PC-9 (cell line): ENCODE measurements at places on chromosomes 16 and 17. TPM values are rescaled to one million over a fixed set of nuclear protein-coding genes. Genes with fewer than 3 reads are reported as not detected.

GAA gene
- 86.9 and 126 TPM in 2 replicates for total RNA-seq

ITGB3 gene
- 0.31 and 0.50 TPM in 2 replicates for total RNA-seq

- DNase-seq = no peak
Observed at GRCh38 chr17:69723741-69724140, 309.2 kb downstream of the MAP2K6 start.

DNA sequence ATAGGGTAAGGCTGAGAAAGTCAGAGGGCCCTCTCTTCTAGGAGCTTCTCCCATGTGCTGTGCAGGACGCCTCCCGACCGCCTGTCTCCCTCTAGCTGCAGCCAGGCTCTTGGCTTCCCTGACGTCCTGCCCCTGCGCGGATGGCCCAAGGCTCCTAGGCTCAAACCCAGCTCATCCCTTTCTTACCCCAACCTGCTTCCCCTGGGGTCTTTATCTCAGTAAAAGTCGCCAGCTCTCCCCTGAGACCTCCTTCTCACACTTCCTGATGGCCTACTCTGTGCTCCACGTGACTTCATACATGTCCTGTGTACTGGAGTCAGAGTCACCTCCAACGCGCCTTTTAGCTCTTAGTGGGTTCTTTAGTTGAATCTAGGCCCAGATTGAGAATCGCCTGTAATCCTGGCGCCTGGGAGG is 1.1 kb upstream of the ZNF747 start:
- DNase-seq = peak; percentile 61

- DNase-seq = no peak
Observed at GRCh38 chr16:79535130-79535529, 65.4 kb downstream of the MAF start.

- no peak for DNase-seq
Observed at GRCh38 chr16:80517846-80518245, 22.9 kb upstream of the DYNLRB2 start.

GRCh38 chr17:311119-311782 is 41.4 kb downstream of the RPH3AL start:
- peak; percentile 16 for DNase-seq

DNA sequence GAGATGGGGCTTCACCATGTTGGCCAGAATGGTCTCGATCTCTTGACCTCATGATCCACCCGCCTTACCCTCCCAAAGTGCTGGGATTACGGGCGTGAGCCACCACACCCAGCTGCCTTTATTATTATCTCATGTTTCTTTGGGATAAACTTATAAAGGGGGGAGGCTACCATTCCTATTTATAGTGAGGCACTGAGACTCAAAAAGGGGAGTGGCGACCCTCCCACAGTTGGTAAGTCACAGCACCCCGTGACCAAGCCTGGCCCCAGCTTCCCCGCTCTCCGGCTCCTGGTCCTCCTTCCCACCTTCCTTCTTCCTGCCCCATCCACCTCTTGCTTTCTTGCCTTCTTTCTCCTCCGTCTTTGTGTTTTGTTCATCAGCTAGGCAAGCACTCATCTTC is 5.2 kb downstream of the MYH3 start:
- DNase-seq = no peak

DNA sequence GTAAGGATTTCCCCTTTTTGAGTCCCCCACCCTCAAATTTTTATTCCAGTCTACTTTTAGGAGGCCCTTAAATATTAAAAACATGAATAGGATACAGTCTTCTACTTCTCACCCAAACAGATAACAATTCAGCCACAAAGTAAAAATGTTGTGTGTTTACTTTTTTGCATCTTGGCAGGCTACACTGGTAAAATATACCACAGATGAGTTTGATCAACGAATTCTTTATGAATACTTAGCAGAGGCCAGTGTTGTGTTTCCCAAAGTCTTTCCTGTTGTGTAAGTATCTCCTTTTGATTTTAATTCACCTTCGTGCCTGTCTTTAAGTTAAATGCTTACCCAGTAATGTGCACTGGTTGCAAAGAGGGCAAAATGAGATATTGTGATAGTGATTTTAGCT is 34.4 kb upstream of the RAB11FIP4 start:
- no peak for DNase-seq

DNA sequence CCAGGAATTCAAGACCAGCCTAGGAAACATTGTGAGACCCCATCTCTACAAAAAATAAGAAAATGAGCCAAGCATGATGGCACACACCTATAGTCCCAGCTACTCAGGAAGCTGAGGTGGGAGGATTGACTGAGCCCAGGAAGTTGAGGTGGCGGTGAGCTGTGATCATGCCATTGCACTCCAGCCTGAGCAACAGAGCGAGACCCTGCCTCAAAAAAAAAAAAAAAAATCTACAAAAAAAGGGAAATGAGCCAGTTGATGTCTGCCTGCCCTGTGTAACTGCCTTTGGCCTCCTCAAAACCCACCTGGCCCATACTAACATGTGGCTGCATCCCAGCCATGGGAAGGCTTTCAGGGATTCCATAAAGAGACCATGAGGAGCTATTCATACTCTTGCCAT is 4.5 kb downstream of the RANBP10 start:
- DNase-seq = no peak

SLC12A3 gene
- 0.26 and 0.70 TPM in 2 replicates for total RNA-seq

- DNase-seq = no peak
Observed at GRCh38 chr16:63890081-63890480, 1231.8 kb downstream of the CDH11 start.

GRCh38 chr17:50562242-50563091 is 2.0 kb downstream of the CACNA1G start:
- DNase-seq = no peak

CAMKK1 gene
- total RNA-seq = 16.3 and 19.5 TPM in 2 replicates

DNA sequence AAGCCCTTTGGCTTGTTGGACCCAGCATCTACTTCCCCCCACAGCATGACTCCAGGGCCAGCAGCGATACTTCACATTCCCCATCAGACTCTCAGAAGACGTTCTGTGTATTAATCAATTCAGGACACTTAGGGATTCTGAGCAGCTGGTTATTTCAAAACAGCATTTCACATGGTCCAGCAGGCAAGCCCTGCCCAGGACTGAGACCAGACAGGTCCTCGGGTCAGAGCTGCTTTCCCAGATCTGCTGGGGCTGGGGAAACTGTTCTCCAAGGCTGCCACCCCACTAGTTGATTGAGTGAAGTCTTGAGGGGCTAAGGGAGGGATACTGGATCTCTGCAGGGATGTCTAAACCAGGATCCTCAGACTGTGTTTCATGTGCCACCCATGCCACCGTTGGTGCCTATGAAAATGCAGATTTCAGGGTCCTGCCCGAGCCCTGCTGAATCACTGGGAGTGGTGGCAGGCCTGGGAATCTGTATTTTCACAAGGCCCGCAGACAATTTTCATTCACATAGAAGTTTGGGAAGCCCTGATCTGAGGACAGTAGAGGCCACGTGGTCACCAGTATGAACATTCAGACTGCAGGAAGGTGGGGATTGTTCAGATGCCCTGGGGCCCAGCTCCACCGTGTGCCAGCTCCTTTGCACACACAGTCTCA is 40.6 kb upstream of the CDH5 start:
- DNase-seq = no peak

DNA sequence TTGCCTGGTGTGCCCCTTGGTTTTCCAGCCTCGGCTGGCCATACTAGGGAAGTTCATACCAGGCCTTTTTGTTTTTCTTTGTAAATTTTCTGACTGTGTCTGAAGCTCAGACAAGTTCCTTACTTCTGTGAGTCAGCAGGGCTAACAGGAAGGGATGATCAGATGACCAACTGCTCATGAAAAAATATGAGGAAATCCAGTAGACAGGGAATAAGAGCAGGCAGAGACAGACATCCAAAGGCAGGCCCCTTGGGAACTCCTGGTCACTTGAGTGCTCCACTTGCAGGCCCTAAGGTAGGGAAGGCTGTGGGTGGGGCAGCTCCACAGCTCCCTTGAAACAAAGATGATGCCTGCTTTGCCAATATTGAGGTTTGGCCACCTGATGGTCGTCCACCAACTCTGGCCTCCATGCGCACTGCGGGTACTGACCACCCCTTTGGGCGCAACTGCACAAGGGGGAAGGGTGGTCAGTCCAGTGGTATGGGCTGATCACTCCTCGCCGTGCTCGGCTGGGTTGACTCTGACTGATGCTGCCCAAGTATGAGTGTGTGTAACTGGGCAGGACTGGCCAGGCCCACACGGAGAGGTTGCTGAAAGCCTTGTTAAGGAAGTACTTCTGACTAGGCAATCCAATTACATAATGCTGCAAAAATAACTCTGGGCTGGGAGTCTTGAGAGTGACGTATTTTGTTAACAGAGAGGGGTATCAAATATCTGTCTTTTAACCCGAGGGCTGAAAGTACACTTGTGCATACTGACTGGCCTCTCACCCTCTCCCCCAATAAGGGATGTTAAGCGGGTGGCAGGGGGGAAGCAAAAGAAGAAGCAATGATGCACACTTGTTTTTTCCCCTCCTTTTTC is 20.8 kb upstream of the ZFHX3 start:
- DNase-seq = peak; percentile 87

- no peak for DNase-seq
Observed at GRCh38 chr17:73616873-73617404, 27.3 kb downstream of the SDK2 start.

GRCh38 chr17:60908324-60908723 is 230.7 kb downstream of the BCAS3 start:
- DNase-seq = no peak

TP53TG3B gene
- total RNA-seq = not detected in 2 replicates

DNA sequence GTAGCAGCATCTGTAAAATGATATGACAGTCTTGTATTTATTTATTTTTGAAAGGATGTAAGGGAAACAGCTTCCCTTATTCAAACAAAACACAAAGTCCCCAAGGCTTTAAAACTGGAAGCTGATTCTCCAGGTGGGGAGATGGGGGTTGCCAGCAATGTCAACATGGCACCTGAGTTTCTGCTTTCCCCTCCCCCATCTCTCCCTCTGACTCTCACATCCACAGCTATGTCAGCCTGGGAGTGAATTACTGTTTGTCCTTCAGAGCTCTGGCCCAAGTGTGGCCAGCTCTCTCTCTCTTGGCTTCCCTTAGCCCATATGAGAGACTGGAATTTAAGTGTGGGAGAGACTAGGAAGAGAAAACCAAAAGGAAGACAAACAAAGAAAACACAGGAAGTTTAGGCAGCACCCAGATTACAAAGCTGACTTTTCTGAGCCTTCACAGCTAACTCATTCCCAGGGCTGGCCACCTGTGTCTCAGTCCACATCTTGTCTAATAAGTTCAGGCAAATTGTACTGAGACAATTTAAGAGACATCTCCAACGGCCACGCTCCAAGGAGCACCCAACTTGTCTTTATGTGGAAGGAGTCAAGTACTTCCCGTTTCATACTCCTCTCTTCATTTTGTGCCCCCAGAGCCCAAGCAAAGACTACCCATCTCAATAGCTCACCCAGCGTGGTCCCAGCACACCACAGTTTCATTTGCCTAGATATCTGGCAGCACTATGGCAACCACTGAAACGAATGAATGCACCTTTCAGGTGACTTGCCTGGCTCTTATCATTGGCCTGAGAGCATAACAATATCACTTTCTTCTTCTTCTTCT is 69.2 kb downstream of the SOX9 start:
- no peak for DNase-seq

DNA sequence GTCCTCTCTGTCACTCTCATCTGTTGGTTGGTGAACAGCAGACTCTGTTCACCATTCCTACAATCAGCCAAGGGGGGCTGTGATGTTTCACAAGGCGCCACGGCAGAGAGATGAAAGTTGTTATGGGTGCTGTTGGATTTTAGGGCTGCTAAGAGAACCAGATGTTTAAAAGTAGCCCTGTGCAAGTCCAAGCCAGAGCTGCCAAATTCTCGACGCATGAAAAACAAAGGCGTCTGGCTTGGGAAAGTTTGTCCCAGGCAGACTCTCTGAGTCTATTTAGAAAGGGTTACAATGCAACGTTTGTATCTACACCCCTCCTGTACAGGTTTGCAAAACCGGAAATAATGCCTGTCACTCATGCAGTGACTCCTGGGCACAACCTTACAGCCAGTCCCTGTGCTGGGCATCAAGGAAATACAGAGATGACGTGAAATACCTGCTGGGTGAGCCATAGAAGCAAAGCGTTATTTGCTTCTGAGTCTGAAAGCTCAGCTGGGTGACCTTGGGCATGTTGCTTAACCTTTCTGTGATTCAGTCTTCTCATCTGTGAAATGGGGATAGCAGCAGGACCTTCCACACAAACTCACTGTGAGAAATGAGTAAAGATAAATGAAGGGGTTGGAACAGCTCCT is 74.8 kb downstream of the XYLT1 start:
- no peak for DNase-seq

DNA sequence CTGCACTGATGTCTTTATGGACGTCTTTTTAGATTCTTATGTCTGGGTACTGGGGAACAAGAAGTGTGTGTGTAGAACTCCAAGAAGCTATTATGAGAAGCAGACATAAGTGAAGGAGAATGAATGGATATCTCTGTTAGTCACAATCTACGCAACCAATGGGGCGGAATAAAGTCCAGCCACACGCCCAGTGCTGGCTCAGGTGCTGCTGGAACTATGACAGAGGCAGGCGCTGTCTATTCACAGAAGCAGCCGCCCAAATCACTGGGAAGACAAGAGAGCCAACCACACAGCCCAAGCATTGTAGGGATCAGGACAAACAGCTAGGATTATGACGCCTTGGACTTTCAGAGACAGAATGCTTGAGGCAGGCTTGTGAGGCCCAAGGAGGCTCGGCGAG is 43.9 kb upstream of the ICAM2 start:
- DNase-seq = no peak

CA7 gene
- not detected in 2 replicates for total RNA-seq

DNA sequence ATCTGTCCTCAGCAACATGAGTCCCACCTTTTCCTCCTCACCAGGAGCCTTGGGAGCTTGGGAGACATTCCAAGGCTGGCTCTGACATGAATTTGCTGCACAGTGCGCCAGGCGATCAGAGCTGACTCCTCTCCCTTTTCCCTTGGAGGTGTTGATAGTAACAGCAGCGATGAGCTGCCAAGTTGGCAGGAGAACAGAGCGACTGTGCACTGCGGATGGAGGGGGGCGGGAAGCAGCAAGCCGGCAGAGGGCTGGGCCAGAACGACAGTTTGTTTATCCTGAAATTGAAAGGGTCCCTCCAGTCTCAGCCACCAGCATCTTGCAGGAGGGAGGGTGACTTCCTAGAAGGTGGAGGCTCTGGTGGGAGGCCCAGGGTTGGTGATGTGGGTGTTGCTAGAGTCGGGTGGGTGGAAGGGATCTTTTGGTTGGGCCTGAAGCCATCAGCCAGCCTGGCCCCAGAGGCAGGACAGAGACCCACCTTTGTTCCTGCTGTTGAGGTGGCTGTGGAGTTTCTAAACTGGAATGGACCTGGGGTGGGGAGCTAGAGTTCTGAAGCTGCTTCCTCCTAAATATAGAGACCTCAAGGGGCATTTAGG is 22.5 kb upstream of the DYNLL2 start:
- no peak for DNase-seq

GRCh38 chr17:43471585-43472160 is 12.1 kb upstream of the DHX8 start:
- no peak for DNase-seq

GRCh38 chr16:83906683-83907082 is 7.8 kb downstream of the MLYCD start:
- no peak for DNase-seq
